ENCODE measurements at places on chromosomes 1 and 21. TPM values are rescaled to one million over a fixed set of nuclear protein-coding genes. Genes with fewer than 3 reads are reported as not detected.

CHRNB2 gene
- total RNA-seq = 1.0 TPM

KRTAP20-1 gene
- not detected for total RNA-seq

IGFN1 gene
- total RNA-seq = 0.51 TPM

- DNase-seq = no peak
Observed at GRCh38 chr1:47915677-47916353, 81.4 kb downstream of the TRABD2B start.

- DNase-seq = no peak
Observed at GRCh38 chr1:103513711-103514110, 11.8 kb upstream of the RNPC3 start.

DNA sequence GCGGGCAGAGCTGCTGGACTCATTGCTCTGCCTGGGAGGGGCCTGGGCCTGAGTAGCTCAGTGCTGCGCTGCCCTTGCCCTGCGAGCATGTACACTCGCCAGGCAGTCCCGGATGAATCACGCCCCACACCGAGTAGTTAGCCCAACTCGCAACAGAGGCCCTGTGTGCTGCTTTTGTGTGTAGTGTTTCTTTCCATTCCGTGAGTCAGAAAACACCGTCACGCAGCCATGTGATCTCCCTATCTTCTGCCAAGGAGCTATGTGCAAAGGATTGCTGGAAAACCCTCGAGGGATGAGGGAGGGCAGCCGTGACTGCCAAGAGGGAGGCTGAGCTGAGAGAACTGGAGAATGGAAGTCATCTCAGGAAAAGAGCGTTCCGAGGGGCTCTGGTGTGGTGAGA is 37.3 kb downstream of the NENF start:
- DNase-seq = peak; percentile 90

DNA sequence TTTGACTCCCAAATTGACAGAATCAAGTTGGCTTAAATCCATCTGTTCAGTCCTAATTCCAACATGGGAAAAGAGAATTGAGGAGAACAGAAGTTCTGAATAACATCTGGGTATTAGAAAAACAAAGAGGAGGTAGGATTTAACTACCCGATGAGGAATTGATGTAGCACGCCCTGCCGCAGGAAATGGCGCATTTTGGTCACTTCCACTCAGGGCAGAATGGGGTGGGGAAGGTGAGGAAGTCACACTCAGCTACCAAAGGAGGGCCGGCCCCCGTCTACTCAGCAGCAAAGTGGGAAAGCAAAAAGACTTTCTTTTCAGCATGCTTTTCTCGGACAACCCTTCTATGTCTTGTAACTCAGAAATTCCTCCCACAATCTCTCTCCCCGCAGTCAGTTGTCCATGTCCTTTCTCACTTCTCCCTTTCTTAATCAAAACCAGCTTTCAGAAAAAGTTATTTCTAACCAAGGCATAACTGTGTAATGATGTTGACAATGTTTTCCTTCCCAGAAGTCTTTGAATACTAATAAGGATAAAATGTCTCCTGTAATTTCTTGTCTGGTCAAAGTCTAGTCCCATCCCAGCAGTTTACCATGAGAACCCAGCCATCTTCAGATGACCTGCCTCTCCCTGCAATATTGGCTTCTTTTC is 60.5 kb upstream of the SIPA1L2 start:
- no peak for DNase-seq

DNA sequence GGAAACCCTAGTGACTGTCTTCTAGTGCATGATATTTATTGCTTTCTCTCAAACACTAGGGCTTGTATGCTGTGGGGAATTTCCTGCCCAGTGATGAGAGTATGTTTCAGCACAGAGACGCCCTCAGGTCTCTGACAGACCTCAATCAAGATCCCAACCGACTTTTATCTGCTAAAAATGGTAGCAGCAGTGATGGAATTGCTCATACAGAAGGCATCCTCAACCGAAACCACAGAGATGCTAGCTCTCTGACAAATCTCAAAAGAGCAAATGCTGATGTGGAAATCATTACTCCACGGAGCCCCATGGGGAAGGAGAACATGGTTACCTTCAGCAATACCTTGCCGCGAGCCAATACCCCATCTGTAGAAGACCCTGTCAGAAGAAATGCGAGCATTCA is 41.3 kb downstream of the PLPPR4 start:
- peak; percentile 27 for DNase-seq

- no peak for DNase-seq
Observed at GRCh38 chr1:27596261-27596660, 7.7 kb downstream of the AHDC1 start.

DNA sequence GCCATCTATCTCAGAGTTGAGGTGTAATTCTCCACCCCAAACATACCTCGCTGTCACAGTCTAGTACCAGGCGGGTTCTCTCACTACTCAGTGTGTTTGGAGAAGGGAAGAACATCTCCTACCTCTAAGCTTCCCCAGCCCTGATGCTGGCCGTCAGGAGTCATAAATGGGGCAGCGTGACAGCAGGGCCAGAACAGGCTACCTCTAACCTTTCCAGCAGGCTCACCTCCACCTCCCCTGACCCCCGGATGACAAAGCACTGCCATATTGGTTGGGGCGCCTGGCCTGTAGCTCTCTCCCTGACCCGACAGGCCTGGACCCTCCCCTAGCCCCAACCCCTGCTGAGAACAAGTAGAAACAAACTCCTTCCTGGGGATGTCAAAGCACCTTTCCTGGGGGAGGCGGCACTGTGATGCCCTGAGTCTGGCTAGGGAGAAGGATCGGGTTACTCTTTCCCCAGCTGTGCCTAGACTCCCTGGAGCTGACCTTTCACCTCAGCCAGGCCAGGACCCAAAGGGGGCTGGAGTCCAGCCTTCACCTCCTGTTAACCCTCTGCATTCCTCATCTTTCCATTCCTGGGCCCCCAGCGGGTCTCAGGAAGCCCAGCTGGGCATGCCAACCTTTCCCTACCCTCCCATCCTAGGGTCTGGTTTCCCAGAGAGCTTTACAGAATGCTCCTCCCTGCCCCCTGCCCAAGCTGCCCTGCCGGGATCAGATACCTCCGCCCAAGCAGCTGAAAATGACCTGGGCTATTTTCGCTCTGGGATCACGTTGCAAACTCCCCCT is 34.2 kb downstream of the AHDC1 start:
- DNase-seq = no peak
